ENCODE measurements at places on chromosomes 1 and 21.

DNA sequence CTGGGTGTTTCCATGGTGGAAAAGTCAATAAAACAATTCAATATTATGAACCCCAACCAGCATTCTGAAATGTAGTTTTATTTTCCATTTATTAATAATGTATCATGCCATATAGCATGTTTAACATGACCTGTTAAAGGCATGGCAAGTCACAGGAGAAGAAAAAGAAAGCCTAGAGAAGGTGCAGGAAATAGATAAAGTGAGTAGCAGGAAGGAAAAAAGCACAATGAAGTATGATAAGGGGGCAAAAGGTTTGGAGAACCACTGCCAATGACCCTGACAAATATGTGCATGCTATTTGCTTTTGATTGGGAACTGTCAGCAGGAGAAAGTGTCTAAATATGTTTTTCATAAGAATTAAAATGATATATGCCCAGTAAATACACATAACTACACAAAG, 85.6 kb downstream of the HMCN1 start:
- no peak overlapping the region for H3K27ac ChIP-seq
- H3K4me3 ChIP-seq, result no peak overlapping the region
- no peak for DNase-seq
- H3K27me3 ChIP-seq, result peaks cover 39% of the 10 kb centered on the region
- no peaks in the 10 kb centered on the region for H3K4me1 ChIP-seq

DNA sequence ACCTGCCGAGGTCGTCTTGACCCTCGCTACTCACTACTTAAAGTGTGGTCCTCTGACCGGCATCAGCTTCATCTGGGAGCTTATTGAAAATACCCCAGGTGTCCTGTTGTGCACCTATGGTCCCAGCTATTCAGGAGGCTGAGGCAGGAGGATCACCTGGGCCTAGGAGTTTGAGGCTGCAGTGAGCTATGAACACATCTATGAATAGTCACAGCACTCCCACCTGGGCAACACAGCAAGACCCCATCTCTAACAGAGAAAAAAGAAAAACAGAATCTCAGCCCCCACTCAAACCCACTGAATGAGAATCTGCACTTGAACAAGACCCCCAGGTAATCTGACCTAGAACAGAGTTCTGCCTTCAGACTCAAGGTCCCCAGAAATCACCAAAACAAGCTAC, 8.7 kb upstream of the OLIG1 start:
- H3K4me1 ChIP-seq, result peaks cover 29% of the 10 kb centered on the region
- H3K36me3 ChIP-seq, result no peaks in the 10 kb centered on the region
- DNase-seq, result no peak
- no peak overlapping the region for H3K4me3 ChIP-seq
- peaks cover 53% of the 10 kb centered on the region for H3K27me3 ChIP-seq

DNA sequence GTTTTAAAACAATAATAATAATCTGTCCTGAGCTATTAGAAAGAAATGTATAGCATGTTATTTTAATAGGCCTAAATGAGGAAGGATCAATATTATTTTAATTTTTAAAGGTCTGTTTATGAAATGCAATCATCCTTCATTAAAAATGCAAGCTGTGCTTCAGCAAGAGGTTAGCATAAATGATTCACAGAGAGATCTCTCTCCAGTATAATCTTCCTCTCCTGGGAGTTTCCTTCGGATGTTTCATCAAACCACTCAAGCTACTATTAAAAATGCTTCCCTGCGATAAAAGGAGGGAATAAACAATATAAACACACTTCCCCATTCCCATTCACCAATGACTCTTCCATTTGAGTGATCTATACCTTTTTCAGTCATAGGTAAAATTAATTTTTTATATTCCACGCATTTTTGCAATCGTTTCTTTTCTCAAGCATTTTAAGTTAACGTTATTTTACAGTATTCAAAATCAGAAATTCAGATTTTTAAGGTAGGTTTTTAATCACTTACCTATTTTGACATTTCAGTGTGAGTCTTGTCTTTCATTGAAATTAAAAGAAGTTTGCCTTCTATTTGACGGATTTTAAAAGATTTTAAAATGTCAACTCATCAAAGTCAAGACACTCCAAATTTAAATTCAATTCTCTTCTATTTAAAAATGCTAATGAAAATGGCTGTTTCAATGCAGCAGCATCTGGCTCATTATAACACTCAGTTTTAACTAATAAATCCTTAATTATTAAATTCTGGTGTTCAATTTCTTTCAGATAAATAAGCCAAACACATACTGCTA, 64.3 kb downstream of the RERE start:
- H3K4me3 ChIP-seq, result no peak overlapping the region
- no peaks in the 10 kb centered on the region for H3K36me3 ChIP-seq
- H3K27ac ChIP-seq, result no peak overlapping the region

DNA sequence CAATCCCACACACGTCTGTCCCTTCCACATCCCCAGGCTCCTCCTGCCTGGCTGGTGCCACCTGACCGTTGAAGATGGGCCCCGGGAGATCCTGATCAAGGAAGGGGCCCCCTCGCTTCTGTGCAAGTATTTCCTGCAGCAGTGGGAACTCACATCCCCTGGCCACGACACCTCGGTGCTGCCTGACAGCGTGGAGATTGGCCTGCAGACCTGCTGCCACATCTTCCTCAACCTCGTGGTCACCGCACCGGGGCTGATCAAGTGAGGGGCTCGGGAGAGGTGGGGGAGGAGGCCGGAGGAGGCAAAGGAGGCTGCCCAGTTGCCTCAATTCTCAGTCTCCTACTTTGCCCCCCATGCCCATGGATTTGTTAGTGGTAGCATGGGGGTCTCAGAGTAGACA, 5.6 kb downstream of the NCDN start:
- H3K36me3 ChIP-seq, result peaks cover 12% of the 10 kb centered on the region
- peaks cover 51% of the 10 kb centered on the region for H3K4me1 ChIP-seq
- no peak for DNase-seq

GRCh38 chr1:83058327-83058726, 940.6 kb downstream of the TTLL7 start:
- no peaks in the 10 kb centered on the region for H3K27me3 ChIP-seq
- no peak overlapping the region for H3K27ac ChIP-seq
- no peaks in the 10 kb centered on the region for H3K36me3 ChIP-seq
- no peaks in the 10 kb centered on the region for H3K4me1 ChIP-seq
- DNase-seq, result no peak

DNA sequence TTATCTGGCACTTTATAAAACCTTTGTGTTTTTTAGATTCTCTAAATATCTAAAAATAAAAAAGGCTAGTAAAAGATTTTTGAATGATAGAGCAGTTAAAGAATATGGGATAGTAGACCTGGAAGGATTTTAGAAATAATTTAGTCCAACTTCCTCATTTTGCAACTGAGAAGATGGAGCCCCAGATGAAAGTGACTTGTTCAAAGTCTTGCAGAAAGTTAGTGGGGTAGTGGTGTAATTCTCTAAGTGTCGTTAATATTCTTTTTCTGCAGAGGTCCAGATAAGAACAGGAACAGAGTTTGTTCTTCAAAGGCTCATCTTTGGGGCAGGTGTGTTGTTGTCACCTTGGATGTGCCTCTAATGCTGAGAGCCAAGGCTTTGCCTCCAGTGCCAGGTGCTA, 159.5 kb downstream of the DISC1 start:
- H3K4me1 ChIP-seq, result no peaks in the 10 kb centered on the region
- no peak overlapping the region for H3K4me3 ChIP-seq
- no peak for DNase-seq
- H3K27ac ChIP-seq, result no peak overlapping the region
- no peaks in the 10 kb centered on the region for H3K27me3 ChIP-seq

DNA sequence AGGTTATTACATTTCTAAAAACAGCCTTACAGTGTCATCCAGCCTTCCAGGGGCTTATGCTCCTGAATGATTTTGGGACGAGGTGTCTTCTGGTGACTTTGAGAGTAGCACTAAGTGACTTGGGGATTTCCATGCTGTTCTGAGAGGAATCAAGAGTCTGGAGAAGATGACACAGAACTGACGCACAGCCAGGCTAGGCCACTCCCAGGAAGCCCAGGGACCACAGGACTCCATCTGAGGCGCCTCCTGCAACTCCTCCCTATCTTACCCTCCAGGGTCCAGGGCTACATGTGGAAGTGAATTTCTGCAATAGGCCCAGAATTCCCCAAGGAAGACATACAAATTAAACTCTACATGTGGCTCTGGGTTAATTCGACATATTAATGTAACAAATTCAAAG, 92.5 kb downstream of the SLC25A24 start:
- H3K4me3 ChIP-seq, result no peak overlapping the region
- no peak overlapping the region for H3K27ac ChIP-seq
- no peak for DNase-seq
- H3K27me3 ChIP-seq, result no peaks in the 10 kb centered on the region
- no peaks in the 10 kb centered on the region for H3K4me1 ChIP-seq

DNA sequence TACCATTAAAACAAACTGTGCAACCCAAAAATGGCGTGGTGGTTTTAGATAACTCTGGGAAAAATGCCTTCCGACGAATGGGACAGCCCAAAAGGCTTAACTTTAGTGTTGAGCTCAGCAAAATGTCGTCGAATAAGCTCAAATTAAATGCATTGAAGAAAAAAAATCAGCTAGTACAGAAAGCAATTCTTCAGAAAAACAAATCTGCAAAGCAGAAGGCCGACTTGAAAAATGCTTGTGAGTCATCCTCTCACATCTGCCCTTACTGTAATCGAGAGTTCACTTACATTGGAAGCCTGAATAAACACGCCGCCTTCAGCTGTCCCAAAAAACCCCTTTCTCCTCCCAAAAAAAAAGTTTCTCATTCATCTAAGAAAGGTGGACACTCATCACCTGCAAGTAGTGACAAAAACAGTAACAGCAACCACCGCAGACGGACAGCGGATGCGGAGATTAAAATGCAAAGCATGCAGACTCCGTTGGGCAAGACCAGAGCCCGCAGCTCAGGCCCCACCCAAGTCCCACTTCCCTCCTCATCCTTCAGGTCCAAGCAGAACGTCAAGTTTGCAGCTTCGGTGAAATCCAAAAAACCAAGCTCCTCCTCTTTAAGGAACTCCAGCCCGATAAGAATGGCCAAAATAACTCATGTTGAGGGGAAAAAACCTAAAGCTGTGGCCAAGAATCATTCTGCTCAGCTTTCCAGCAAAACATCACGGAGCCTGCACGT, 82.1 kb downstream of the PRDM2 start:
- H3K4me3 ChIP-seq, result no peak overlapping the region
- no peaks in the 10 kb centered on the region for H3K27me3 ChIP-seq
- peaks cover 55% of the 10 kb centered on the region for H3K4me1 ChIP-seq
- peaks cover 79% of the 10 kb centered on the region for H3K36me3 ChIP-seq
- peak overlapping the region; percentile 50 for H3K27ac ChIP-seq

GRCh38 chr21:34603002-34603709, 11.8 kb downstream of the RCAN1 start:
- DNase-seq, result peak; percentile 27
- no peaks in the 10 kb centered on the region for H3K27me3 ChIP-seq
- no peaks in the 10 kb centered on the region for H3K36me3 ChIP-seq
- no peak overlapping the region for H3K4me3 ChIP-seq
- no peaks in the 10 kb centered on the region for H3K4me1 ChIP-seq
- H3K27ac ChIP-seq, result no peak overlapping the region

DNA sequence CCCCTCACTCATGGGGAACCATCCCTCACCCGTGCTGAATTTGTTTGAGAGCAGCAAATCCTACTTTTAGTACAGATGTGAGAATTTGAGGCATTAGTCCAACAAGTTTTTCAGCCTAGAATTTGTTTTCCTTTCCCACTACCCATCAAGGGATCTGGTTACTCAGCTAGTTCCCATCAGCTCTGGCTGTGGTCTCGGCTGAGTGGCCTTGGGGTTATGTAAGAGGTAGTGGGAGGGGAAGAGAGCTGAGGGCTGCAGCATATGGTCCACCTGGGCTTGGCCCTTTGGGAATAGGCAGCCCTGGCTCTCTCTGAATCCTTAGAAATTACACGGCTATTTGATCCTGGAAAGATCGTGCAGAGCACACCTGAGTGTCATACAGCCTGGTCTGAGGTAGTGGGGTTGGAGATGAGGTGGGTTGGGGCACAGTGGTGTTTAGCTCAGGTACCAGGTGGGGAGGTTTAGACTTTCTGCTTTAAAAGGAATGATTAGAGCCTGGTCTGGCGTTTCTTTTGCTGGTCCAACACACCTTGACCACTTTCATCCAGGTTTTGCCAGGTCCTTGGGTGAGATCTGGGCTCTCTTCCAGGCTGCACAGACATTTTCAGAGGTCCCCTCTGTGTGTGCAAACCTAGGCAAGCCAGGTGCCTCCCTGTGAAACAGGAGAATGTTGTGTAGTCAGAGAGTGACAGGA, 4.2 kb downstream of the GSTM4 start:
- peaks cover 8% of the 10 kb centered on the region for H3K36me3 ChIP-seq
- peaks cover 11% of the 10 kb centered on the region for H3K4me1 ChIP-seq
- H3K4me3 ChIP-seq, result no peak overlapping the region
- H3K27me3 ChIP-seq, result no peaks in the 10 kb centered on the region
- H3K27ac ChIP-seq, result no peak overlapping the region

- no peak overlapping the region for H3K27ac ChIP-seq
- no peaks in the 10 kb centered on the region for H3K27me3 ChIP-seq
- H3K4me1 ChIP-seq, result no peaks in the 10 kb centered on the region
- DNase-seq, result no peak
These were observed 570.2 kb upstream of the BEND5 start for GRCh38 chr1:49346767-49347349.

DNA sequence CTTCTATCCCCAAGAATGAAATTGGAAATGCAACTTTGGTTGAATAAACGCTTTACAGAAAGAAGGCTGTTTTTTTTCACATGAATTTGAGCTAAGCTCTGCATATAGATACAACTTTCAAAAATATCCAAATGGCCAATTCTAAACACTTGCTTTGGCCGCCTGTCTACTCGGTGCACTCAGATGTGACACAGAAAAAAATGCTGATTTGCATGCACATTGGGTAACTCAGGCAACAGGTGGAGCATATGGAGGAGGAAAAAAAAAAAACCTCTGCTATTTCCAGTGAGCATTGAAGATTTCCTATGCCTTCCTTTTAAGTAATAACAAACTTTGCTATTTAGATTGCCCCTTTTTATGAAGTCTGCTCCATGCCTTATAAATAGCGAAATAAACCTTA, 262.5 kb downstream of the GRIK1 start:
- H3K36me3 ChIP-seq, result no peaks in the 10 kb centered on the region
- DNase-seq, result no peak
- H3K27ac ChIP-seq, result no peak overlapping the region
- no peaks in the 10 kb centered on the region for H3K27me3 ChIP-seq

- H3K36me3 ChIP-seq, result no peaks in the 10 kb centered on the region
- peaks cover 13% of the 10 kb centered on the region for H3K27me3 ChIP-seq
- H3K27ac ChIP-seq, result no peak overlapping the region
- no peak overlapping the region for H3K4me3 ChIP-seq
These were observed 33.2 kb downstream of the KIRREL1 start for GRCh38 chr1:158026651-158027050.
